ENCODE measurements at places on chromosomes 2 and 18.
A peak's percentile ranks its signal among the peaks of the same experiment; 100 is the strongest.

- DNase-seq = peak; percentile 29
These were observed 22.6 kb upstream of the SUCLG1 start for GRCh38 chr2:84481702-84482101.

DNA sequence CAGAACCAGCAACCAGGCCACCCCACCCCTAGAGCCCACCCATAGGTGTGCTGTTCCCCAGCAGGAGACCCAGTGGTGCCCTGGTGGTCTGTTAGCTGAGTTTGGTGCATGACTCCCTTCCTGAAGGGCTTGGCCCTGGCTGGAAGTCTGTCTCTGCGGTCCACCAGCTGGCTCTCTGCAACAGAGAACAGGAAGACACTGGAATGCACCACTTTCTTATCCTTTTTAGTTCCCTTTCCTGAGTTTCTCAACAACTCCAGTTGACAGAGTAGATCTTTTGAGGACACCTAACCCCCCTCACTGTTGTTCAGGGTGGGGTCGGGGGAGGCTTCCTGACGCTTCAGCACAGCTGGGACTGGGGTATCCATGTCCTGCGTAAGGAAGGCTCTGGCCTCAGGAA lies 11.9 kb upstream of the RPL37A start:
- no peak for DNase-seq

DNA sequence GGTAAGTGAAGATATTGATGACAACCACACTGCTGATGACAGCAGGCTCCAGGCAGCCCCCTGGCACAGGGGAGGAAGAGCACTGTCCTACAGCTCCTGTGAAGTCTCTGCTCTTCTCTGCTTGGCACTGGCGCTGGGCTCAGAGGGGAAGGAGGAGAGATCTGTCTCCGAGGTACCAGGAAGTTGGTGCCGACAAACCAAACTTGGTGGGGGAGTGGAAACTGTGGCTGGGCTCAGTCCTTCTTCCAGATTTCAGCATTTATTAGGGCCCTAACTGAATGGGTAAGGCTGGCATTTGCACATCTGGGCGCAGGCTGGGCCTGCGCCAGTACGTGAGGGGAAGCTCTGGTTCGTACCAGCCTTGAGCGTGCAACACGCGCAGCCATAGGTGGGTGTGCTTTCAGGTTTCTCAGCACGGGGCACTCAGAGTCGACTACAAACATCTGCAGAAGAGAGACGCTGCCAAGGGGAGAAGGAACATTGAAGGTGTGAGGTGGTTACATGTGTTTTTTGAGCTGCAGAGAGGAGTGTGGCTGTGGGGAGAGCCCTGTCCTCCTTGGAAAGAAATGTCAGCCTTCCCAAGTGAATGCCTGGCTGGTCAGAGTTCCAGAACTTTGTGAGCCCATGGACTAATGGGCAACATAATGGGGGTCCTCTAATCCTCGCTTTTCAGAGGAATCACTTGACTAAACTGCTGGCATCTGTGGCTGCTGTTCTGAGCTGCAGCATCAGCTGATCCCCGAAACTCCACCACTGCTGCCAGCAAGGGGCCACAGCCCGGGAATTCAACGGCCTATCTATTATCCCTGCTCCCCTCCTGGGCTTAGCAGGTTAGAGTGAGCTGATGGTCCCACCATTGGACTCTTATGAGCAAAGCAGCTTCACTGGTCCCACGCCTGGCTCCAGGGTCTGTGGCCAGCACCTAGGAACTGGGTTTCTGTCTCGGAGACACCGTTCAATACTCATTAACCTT lies 55.2 kb upstream of the SEMA4C start:
- peak; percentile 48 for DNase-seq

DNA sequence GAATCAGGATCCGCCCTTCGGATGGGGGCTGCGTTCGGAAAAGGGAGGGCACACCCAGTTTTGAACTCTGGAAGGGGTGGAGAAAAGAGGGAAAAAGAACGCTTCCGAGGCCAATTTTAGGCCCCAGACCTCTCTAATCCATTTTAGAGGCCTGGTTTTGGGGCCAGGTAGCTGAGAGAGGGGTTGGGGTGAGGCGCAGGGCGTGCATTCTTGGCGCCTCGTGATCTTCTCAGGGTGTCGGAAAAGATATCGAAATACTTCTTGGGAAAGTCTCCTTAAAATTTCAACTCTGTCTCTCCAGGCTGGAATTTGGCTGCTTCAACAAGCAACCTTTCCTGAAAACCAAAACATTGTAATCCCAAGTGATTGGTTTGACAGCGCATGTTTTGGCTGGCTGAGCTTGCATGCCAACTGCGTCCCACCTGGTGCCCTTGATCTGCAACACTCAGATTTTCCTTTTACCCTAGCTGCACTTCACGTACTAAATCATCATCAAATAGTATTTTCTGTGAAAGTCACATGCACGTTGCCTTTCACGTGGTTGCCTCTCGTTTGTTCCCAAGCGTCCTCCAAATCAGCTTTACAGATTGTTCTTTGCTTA lies 864 bp upstream of the XPO1 start:
- DNase-seq = peak; percentile 60

- no peak for DNase-seq
These were observed 36.9 kb upstream of the RAB6D start for GRCh38 chr2:131400849-131401248.

DNA sequence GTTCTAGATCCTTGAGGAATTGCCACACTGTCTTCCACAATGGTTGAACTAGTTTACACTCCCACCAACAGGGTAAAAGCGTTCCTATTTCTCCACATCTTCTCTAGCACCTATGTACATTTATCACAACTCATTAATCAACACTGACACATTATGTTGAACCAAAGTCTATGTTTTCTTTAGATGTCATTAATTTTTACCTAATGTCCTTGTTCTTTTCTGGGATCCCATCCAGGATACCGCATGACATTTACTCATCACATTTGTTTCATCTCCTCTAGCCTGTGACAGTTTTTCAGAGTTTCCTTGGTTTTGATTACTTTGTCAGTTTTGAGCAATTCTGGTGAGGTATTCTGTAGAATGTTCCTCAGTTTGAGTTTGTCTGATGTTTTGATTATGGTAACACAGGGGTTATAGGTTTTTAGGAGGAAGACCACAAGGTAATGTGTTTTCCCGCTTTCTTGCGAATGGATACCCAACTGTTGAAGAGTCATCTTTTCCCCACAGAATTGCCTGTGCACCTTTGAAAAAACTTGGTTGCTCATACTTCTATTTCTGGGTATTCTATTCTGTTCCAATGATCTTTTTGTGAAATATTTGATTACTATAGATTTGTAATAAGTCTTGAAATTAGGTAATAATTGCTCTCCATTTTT lies 3.0 kb upstream of the UGT1A9 start:
- DNase-seq = no peak

- no peak for DNase-seq
These were observed 102.0 kb downstream of the CHN1 start for GRCh38 chr2:174903264-174903556.

DNA sequence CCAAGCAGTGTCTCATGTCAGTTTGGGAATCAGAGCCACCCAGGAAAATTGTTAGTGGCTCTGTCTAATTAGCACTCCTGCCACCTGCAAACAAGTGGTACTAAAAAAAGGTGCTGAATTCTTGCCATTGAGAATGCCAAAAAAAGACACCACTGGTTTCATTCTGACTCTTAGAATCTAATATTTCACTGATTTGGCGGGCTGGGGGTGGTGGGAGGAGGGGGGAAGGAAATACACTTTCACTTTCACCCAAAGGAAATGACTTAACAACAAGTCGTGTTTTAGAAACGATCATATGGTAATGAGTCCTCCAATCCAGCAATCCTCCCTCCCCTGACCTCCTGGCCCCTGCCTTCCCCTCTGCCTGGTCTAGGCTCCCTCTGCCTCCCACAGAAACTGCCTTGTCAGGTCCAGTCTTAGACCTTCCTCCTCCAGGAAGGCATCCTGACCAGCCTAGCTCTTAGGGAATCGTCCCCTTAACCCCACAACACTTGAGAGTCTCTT lies 4.4 kb upstream of the KLHL29 start:
- peak; percentile 62 for DNase-seq

DNA sequence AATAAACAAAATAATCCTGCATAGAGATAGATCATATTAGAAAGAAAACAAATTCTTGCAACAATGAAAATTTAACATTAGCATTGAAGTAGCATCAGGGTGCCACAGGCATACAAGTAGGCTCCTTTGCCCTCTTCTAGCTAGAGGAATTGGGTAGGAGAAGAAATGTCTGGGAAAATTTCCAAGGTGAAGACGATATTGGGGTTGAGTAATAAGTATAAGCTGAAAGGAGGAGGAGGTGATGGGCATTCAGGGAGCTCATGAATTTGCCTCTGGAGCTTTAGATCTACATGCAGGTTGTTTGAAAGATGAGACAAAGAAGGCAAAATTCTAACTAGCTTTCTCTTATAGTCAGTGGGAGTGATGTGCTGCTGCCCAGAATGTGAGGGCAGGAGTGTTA lies 504.9 kb downstream of the CCDC85A start:
- no peak for DNase-seq

GRCh38 chr2:105770149-105770548 lies 25.4 kb downstream of the NCK2 start:
- no peak for DNase-seq

GRCh38 chr18:79786304-79786703 lies 11.4 kb upstream of the KCNG2 start:
- no peak for DNase-seq

DNA sequence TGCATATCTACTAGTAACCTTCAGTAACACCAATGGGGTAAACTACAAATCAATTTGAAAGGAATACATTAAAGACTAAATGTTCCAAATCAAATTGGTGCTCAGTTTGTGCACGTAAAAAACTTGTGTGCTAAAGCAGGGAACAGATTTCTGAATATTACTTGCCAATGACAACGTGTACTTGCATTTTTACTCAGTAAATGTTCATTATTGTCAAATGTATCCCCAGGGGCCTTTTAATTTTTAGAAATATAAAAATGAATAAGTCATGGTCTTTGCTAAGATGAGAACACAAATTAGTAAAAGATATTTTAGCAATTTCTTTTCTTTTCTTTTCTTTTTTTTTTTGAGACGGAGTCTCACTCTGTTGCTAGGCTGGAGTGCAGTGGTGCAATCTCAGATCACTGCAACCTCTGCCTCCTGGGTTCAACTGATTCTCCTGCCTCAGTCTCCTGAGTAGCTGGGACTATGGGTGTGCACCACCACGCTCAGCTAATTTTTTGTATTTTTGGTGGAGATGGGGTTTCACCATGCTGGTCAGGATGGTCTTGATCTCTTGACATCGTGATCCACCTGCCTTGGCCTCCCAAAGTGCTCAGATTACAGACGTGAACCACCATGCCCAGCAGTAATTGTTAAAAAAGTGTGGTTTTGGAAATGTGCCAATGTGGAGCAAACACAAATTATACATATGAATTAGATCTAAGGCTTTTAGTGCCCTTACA lies 52.6 kb downstream of the PMAIP1 start:
- no peak for DNase-seq

DNA sequence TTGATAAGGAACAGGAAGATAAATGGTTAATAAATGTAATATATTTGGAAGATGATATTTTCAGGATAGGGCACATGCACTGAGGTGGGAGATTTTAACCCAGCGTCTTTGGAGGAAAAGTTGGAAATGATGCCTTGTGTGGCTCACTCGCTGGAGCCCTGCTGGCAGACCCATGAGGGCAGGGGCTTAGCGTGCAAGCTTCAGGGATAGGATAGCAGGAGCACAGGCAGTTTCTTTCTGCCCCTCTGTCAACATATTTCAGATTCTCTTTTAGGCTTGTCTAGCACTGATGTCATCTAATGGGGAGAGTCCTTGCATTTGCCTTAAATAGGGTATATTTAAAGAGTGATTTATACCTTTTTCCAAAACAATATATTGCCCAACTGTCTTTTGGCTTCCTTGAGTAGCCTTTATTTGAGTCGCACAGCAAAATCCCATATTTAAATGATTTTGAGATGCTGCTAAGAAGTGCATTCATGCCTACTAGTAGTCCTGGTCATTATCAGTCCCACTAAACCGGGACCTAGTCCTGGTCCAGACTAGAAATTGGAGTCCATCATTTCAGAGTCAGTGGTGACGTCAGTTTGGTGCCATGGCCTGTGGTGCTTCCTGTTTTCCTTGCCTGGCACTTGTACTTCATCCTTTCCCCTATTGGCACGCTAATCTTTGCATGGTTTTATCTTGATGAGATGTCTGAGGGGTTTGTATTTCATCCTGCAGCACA lies 45.8 kb downstream of the SH3RF3 start:
- no peak for DNase-seq

DNA sequence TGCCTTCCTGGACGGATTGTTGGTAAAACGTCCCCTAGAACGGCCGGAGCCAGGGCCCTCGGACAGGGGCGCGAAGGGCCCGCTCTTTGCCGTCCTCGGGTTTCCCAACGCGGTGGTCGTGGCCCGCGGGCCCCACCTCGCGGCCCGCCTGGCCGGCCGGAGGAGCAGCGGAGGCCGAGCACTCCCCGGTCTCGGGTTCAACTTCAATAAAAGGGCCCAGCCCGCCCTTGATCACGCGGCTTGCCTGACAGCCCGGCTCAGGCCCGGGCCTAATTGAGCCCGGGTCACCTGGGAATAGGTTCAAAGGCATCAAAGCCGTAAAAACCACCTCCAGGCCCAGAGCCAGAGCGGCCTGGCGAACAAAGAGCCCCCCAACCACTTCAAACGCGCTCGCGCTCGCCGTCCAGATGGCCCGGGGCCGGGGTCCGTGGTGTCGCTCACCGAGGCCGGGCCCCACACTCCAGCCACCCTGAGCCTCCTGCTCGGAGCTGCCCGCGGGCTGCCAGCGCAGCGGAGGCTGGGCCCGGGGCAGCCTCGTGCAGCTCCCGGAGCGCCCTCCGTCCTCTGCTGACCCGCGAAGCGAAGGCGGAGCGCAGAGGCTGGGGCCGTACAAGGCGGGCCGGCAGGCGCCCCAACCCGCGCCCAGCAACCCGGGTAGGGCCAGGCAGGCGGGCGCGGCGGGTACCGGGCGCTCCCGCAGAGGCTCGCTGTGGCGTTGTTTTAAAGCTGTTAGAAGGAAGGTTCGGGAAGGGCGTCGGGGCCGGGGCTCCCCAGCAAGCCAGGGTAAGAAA lies 1.1 kb upstream of the TWIST2 start:
- DNase-seq = no peak

DNA sequence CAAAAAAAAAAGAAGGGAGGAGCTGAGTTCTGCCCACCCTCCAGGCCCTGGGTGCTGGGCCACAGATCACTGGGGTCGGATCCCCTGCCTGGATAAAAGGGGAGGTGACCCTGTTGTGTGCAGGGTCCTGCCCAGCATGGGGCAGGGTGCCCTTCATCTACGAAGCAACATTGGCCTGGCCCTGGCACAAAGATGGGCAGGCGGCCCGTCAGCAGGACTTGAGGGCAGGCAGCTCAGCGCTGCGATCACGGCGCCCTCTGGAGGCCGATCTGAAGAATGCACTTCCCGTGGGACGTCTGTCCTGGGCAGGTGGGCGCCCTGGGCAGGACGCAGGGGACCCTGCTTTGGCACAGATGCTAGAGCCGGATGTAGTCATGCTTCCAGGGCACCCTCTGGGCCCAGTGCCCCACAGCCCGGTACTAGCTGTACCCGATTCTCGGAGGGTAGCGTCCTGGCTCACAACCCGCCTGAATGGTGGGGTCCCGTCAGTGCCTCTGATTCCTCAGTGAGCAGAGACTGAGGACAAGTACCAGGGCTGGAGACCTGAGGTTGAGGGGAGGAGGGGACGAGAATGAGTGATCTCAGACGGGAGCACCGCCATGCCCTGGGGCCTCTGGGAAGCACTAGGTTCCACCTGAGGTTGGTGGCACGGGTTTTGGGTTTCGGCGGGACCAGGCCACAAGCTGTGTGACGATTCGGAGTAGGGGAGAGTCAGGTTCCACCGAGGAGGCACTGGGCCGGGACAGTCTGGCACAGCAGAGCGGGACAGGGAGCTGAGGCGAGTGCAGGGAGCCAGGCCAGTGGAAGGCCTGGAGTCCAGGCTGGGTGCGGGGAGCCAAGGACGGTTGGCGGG lies 18.0 kb downstream of the ARID5A start:
- DNase-seq = peak; percentile 70
